ENCODE measurements at places on chromosomes 16 and 17.

GRCh38 chr17:32609884-32610650, 123.3 kb downstream of the CDK5R1 start:
- DNase-seq, result no peak

DNA sequence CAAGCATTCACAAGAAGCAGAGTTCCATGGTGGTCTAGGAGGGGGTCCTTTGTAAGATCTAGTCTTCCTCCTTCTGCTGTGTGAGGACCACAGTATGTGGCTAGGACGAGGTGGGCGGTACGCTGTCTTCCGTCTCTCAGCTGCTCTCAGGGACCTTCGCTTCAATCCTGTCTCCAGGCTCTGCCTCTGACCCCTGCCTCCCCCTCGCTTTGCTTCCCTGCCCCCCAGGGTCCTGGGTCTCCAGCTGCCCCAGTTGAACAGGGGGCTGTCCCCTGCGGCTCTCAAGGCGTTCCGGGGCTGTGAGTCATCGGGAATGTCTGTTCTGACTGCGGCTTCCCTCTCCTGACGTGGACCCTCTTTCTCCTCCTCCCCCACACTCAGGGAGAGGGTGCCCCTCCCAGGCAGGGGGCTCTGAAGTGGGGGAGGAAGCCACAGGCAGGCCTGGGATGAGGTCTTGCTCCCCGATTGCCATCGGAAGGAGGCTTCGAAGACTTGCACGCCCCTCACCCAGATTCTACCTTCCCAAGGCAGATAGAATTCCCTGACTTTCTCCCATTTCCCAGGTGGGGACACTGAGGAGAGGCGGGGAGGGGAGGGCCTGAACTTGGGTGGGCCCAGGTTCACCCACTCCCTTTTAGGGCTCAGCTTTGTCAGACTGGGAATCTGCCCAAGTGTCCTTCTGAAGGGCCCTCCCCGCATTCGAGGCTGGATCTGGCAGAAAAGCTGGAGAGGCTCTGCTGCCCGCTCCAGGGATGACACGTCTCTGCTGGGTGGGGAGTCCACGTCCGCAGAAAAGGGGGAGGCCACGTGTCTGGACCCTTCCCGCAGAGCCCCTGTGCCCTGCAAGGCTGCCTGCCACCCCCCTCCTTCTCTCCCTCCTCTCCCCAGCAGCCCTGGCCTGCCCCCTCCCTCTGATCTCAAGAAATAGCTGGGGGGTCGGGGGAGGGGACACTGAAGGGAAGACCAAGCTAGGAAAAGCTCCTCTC, 9.1 kb upstream of the COL1A1 start:
- peak; percentile 93 for DNase-seq

DNA sequence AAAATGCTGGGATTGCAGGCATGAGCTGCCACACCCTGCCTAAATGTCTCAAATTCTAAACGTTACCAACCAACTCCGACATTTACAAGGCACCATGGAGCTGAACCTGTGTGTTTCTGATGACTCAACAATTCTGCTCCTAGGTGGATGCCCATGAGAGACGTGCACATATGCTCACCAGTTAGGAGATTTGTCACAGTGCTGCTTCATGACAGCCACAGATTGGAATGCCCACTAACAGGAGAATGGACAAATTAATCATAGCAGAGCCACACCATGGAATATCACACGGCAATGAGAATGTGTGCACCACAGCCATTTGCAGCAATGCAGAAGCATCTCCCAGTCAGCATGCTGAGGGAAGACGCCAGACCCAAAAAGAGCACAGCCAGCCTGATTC, 8.0 kb upstream of the KCNG4 start:
- no peak for DNase-seq

- no peak for DNase-seq
Observed at GRCh38 chr17:40124279-40125141, 2.7 kb downstream of the MSL1 start.

GRCh38 chr16:19843371-19843770, 41.3 kb downstream of the GPRC5B start:
- DNase-seq, result no peak

GRCh38 chr17:47204722-47205418, 4.3 kb upstream of the MYL4 start:
- DNase-seq, result no peak

DNA sequence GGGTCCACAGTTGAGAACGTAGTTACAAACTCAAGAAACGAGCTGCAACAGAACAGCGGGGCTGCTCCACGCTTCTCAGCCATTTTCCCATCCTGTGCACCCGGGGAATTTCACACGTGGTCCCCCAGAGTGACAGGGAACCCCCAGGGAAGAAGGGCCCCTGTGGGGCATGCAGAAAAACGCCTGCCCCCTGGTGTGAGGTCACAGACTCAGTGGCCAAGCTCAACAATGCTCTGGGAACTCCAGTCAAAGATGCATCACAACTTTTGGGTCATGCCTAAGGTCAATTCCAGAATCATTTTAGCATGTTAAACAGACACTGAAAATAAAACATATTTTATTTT, 115.4 kb downstream of the ZNF778 start:
- DNase-seq, result no peak

DNA sequence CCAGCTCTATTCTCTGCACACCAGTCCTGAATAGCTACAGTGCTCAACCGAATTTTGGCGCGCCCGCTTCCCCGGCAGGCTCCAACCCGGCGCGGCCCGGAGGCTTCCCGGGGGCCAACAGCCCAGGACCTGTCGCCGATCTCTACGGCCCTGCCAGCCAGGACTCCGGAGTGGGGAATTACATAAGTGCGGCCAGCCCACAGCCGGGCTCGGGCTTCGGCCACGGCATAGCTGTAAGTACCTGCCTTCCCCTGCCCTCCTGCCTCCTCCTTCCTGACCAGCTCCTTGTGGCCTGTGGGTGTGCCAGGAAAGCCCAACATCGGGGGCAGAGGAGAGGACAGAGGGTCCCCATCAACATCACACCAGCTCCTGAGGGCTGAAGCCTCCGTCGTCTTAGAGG, 70.2 kb downstream of the CCDC182 start:
- no peak for DNase-seq

DNA sequence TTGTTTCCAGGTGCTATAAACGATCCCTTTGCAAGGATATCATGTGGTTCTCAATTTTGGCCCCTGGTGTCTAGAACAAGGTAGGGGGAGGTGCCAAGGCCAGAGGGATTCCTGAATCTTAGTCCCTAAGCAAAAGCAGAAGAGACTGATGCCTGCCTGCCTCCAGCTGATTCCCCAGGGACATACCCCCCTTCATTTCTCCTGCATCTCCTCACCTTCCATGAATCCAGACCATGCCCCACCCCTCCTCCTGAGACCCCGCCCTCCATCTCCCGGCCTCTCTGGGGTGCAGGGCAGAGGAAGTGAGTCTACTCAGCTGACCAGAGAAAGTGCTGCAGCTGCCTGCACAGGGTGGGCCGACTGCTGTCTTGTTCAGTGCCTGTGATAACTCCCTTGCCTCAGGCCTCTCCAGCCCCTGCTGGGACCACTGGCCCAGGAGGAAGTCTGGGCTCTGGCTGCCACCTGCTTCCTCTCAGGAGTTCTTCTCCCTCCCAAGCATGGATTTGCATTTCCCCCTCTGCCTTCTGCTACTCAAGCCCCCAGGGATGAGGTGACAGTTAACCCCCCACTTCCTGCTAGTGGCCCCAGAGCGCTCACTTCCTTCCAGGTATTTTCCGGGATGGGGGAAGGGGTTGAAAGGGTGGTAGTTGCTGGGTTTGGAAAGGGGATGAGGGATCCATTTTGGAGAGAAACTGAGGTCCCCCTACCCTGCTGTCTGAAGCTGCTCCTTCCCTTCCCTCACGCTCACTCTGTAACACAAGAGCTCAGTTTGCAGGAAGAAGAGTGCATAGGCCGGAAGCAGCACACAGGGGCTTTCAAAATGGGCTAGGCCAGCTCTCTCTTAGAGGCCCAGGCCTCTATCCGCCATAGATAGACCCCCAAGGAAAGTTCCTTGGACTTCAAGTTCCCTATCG, 10.5 kb upstream of the TSPOAP1 start:
- DNase-seq, result peak; percentile 44

DNA sequence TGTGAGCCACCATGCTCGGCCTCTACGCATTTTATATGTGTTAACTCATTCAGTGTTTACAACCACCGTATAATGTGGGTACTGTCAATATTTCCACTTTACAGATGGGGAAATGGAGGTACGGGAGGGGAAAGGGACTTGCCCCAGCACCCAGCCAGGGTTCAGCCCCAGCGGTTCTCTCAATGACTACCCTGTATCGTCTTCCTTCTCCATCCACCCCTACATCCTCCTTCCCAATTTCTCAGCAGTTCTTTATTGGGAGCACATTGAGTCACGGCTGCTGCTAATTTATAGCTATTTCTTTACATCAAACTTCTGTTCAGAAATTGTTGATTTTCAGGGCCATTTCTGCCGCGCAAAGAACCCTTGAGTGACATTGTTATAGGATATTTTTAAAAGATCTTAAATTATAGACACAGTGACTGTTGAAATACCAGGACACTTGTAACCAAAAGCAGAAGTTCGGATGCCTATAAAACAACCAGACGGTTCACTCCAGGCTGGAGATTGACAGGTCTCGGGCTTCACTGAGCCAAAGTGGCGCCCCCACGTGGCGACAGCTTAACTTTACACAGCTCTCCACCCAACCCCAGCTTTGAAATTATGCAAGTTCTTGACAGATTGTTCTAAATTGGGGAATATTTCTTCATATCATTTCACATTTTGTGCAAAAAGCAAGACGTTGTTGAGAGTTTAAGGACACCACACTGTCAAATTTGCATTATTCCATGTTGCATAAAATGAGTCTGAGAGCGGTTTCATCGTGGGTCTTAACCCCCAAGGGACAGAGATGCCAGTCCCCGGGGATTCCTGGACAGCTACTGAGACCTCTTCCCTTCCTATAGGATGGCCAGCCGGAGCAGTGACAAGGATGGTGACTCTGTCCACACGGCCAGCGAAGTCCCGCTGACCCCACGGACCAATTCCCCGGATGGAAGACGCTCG, 11.8 kb downstream of the SYT17 start:
- DNase-seq, result no peak

GRCh38 chr17:40922239-40922638, 15.2 kb downstream of the KRT23 start:
- peak; percentile 61 for DNase-seq

DNA sequence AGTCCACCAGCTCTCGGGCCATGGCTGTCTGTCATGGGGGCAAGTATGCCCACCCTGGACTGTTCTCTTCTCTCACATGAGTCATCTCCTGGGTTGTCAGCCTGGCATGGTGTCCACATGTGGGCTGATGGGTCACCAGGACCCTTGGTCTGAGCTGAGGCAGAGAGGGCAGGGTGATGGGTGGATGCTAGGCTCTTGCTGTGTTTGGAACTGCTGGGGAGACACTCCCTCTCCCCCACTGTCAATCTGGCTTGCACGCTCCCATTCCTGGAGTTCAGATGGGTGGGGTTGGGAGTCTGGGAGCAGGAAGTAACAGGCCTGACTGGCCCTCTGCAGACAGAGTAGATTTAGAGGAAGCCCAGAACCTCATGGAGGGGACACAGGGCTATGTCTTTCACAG, 28.9 kb downstream of the KSR1 start:
- DNase-seq, result no peak

DNA sequence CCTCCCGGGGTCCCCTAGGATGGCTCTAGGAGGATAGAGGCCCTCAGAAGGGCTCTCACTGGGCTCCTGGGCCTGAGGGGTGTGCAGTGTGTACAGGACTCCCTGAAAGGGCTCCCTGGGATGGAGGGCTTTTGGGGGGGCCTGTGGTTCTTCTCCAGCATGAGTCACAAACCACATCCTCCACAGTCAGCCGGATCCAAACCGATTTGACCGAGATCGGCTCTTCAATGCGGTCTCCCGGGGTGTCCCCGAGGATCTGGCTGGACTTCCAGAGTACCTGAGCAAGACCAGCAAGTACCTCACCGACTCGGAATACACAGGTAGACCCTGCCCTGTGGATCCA, 4.5 kb downstream of the TRPV2 start:
- DNase-seq, result no peak

DNA sequence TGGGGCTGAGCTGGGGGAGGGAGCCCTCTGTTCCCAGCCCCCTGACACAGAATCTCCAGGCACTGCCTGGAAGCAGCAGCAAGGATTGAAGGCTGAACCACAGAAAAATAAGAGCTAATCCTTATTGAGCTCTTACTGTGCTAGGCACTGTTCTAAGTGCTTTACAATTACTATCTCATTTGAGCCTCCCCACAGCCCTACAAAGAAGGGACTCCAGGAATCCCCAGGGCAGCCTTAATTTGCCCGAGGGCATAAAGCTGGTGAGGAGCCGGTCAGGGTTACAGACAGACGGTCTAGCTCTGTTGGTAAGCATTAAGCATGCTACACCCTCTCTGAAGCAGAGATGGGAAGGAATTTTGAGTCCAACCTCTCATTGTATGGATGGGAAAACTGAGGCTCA, 7.0 kb downstream of the SAMD14 start:
- DNase-seq, result no peak

DNA sequence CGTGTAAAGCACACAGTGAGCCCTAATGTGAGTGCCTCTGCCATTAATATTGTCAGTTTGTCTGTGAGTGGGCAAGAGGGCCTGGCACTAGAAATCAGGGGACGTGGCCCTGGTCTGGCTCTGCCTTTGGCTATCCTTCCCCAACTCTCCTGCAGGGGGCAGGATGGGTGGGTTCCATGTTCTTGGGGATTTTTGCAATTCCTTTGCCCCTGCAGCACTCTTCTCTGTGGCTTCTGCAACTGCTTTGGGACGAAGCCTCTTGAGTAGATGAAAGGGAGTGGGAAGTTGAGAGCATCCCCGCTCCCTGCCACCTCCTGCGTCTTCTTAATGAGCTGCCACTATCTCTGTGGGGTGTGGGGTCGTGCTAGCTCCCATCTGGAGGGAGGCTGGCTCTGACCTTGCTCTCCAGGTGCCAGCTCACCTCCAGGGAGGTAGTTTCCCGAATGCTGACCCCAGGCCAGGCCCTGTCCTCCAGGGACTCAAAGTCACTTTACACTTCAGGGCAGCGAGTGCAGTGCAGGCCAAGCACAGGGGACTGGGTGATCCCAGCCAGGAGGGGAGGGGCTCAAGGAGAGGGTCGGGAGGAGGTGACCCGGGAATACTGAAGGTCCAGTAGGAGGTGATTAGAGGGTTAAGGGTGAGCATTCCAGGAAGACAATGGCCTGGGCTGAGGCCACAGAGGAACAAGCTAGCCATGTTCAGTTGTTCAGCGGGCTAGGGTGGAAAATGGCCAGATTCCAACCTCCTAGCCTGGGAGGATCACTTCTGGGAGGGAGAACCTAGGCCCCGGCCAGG, 121.0 kb upstream of the NLRP1 start:
- no peak for DNase-seq
